ENCODE measurements at places on chromosomes 1 and 21. TPM values are rescaled to one million over a fixed set of nuclear protein-coding genes. Genes with fewer than 3 reads are reported as not detected.

DNA sequence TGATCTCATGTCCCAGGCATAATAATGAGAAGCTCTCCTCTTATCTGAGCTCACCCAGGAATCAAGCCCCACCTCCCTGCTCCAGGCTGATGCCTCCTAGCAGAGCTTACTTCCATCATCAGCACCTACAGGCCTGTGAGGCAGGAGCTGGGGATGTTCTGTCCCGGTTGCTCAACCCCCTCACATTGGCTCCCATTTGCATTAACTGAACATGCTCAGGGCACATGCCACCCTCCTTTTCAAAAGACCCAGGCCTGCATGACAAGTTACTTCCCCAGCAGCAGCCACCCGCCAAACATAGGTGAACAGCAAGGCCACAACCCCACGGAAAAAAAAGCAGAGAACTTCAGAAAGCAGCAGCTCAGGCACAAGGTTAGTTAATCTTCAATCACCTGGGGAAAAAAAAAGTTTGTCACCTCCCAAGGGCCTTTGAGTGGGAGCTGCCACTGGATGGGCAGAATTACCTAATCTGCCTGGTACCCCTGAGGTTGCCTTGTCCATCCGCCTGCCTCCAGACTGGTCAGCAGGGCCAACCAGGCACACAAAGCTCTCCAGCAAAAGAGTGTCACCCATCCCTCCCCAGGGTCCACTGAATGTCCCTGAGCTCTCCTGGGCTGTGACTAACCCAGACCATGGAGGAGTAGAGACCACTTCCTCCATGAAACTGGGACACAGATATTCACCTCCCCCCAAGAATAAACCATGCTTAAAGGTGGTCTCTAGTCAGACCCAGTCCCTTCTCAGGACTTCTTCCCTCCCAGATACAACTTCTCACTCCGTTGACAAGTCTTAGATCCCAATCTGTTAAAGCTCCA is 4.4 kb downstream of the KCNN3 start:
- no peaks in the 10 kb centered on the region for H3K36me3 ChIP-seq
- H3K4me3 ChIP-seq: no peak overlapping the region
- DNase-seq: no peak
- H3K27ac ChIP-seq: no peak overlapping the region
- peaks cover 28% of the 10 kb centered on the region for H3K4me1 ChIP-seq
- H3K27me3 ChIP-seq: peaks cover 34% of the 10 kb centered on the region

GRCh38 chr1:241767737-241768136 is 80.3 kb upstream of the EXO1 start:
- H3K36me3 ChIP-seq: no peaks in the 10 kb centered on the region
- DNase-seq: no peak
- no peak overlapping the region for H3K27ac ChIP-seq
- H3K4me3 ChIP-seq: no peak overlapping the region

Gene CALML6
- total RNA-seq: 0.51 TPM

Gene IL6R
- total RNA-seq: 5.0 TPM
